ENCODE measurements at places on chromosomes 13 and 19. TPM values are rescaled to one million over a fixed set of nuclear protein-coding genes. Genes with fewer than 3 reads are reported as not detected.

GRCh38 chr19:4844348-4845179 lies 13.1 kb upstream of the TICAM1 start:
- peak overlapping the region; percentile 43 for H3K27ac ChIP-seq
- H3K4me3 ChIP-seq: no peak overlapping the region
- H3K27me3 ChIP-seq: no peaks in the 10 kb centered on the region

DNA sequence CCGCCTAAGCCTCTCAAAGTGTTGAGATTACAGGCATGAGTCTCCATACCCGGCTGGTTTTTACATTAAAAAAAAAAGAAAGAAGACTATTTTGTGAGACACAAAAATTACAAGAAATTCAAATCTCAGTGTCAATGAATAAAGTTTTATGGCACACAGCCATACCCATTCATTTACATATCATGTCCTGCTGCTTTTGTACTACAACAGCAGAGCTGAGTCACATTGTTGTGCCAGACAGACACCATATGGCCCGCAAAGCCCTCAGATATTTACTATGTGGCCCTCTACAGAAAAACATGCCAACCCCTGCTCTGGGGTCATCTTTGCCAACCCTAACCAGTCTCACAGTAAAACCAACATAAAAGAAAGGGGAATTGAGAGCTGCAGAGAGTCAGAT lies 5.3 kb downstream of the SMIM7 start:
- no peak overlapping the region for H3K27ac ChIP-seq
- H3K4me3 ChIP-seq: no peak overlapping the region
- peaks cover 10% of the 10 kb centered on the region for H3K4me1 ChIP-seq
- no peaks in the 10 kb centered on the region for H3K27me3 ChIP-seq
- peaks cover 3% of the 10 kb centered on the region for H3K36me3 ChIP-seq

DNA sequence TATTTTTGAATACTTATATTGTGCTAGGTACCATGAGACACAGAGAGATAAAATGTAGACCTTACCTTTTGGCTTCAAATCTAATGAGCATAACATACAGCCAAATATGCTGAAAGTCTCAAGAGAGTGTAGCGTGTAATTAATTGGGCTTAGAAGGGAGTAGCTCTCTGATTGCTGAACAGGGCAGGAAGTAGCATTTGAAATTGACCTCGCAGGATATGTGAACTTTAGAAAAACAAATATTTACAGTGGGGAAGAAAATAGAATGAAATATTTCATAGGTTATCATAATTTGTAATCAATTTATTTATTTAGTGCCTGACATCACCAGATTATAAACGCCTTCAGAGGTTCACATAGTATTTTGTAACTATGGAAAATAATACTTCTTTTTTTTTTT lies 327.1 kb downstream of the RFC3 start:
- no peak overlapping the region for H3K27ac ChIP-seq
- no peaks in the 10 kb centered on the region for H3K36me3 ChIP-seq
- DNase-seq: no peak
- H3K4me3 ChIP-seq: no peak overlapping the region
- H3K27me3 ChIP-seq: no peaks in the 10 kb centered on the region

GRCh38 chr13:46168341-46168740 lies 13.6 kb downstream of the LCP1 start:
- H3K27ac ChIP-seq: peak overlapping the region; percentile 72
- H3K4me1 ChIP-seq: peaks cover 4% of the 10 kb centered on the region
- no peaks in the 10 kb centered on the region for H3K27me3 ChIP-seq
- no peaks in the 10 kb centered on the region for H3K36me3 ChIP-seq
- H3K4me3 ChIP-seq: no peak overlapping the region

- no peaks in the 10 kb centered on the region for H3K4me1 ChIP-seq
- no peak overlapping the region for H3K27ac ChIP-seq
- H3K36me3 ChIP-seq: no peaks in the 10 kb centered on the region
- no peak overlapping the region for H3K4me3 ChIP-seq
- no peaks in the 10 kb centered on the region for H3K27me3 ChIP-seq
These were observed 84.7 kb downstream of the KL start for GRCh38 chr13:33100886-33101285.

DNA sequence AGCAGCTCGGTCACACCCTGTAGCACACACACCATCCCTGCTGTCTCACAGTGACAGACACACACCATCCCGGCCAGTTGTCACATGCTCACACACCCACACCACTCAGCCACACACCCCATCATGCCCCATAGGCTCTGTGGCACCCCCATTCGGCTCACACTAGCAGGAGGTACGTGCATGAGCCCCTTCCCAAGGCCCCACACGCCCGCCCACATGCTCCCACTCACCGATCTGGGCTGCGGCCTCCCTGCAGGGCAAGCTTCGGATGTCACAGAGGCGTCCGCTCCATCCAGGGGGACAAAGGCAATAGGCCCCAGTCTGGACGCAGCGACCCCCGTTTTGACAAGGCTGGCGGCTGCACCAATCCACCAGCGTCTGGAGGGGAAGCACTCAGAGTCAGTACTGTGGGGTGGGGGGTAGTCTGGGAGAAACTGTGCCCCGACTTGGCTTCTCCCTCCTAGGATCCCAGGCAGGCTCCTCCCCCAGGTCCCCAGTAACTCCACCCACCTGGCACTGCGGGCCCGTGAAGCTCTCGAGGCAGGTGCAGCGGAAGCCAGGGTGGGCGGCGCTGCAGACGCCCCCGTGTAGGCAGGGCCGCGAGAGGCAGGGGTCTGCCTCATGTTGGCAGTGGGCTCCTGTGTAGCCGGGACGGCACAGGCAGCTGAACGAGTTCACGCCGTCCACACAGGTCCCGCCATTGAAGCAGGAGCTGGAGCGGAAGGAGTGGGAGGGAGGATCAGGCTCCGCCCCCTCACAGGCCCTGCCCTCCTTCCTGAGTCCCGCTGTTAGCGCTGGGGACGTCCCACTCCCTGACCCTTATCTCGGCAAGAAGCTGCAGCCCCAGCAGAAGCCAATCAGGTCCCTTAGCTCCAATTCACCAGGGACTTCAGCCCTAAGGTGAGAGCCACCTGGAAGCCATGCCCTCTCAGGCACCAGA lies 20.1 kb downstream of the NOTCH3 start:
- H3K27ac ChIP-seq: no peak overlapping the region
- H3K4me1 ChIP-seq: no peaks in the 10 kb centered on the region
- H3K4me3 ChIP-seq: no peak overlapping the region
- DNase-seq: no peak
- no peaks in the 10 kb centered on the region for H3K36me3 ChIP-seq
- H3K27me3 ChIP-seq: no peaks in the 10 kb centered on the region

- no peak overlapping the region for H3K4me3 ChIP-seq
- H3K27ac ChIP-seq: peak overlapping the region; percentile 46
These were observed 155.0 kb upstream of the SERP2 start for GRCh38 chr13:44218501-44219240.

- H3K27me3 ChIP-seq: peaks cover 9% of the 10 kb centered on the region
- no peaks in the 10 kb centered on the region for H3K36me3 ChIP-seq
- peak; percentile 18 for DNase-seq
These were observed 17.7 kb downstream of the CEACAM8 start for GRCh38 chr19:42577016-42577415.

DNA sequence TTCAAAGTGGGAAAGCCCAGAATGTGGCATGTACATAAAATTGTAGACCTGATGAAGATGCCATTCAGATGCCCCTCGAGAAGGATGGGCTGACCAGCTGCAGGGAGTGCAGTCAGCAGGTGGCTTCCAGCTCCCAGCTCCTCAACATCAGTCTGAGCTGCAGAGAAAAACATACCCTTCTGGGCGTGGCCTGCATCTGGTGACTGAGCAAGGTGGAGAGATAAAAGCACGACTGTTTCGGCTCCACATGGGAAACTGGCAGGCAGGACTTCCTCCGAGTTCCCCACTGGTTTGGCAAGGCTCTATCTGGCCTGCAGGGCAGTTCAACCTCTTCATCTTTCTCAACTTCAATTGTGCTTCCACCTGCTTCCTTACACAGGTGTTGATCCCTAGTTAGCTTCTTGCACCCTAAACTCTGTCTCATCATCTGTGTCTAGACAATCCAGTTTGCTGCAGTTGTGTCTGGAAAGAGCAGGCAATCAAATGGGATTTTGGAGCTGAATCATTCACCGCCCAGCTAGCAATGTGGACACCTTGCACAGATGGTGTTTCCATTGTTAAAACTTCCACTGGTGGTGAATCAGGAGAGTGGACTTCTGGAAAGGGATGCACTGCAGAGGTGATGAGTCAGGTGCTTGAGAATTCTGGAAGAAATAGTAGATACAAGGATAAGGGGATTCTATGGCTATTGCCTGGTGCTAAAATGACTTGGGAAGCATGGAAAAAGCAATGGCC lies 56.8 kb downstream of the POLR1D start:
- H3K4me3 ChIP-seq: no peak overlapping the region
- H3K27me3 ChIP-seq: peaks cover 20% of the 10 kb centered on the region
- H3K4me1 ChIP-seq: no peaks in the 10 kb centered on the region

- no peak overlapping the region for H3K4me3 ChIP-seq
- H3K27me3 ChIP-seq: peaks cover 31% of the 10 kb centered on the region
- no peak for DNase-seq
- no peaks in the 10 kb centered on the region for H3K36me3 ChIP-seq
- no peak overlapping the region for H3K27ac ChIP-seq
These were observed 22.4 kb upstream of the SEMA6B start for GRCh38 chr19:4581666-4582553.

GRCh38 chr13:83881140-83881684 lies 1.1 kb downstream of the SLITRK1 start:
- no peak overlapping the region for H3K4me3 ChIP-seq
- H3K27me3 ChIP-seq: peaks cover 82% of the 10 kb centered on the region
- DNase-seq: no peak
- H3K36me3 ChIP-seq: no peaks in the 10 kb centered on the region

- no peaks in the 10 kb centered on the region for H3K36me3 ChIP-seq
- H3K27me3 ChIP-seq: no peaks in the 10 kb centered on the region
- no peak overlapping the region for H3K27ac ChIP-seq
- H3K4me3 ChIP-seq: no peak overlapping the region
- DNase-seq: peak; percentile 26
- no peaks in the 10 kb centered on the region for H3K4me1 ChIP-seq
These were observed 55.3 kb downstream of the SUCLA2 start for GRCh38 chr13:47945738-47946137.

The CHMP2A gene
- total RNA-seq: 122 TPM

The CATSPERD gene
- total RNA-seq: not detected

The ANGPTL8 gene
- total RNA-seq: 25.5 TPM

Measured in hepatocyte (in vitro differentiated cells).